ENCODE measurements at places on chromosomes 2 and 18.

- DNase-seq: no peak
These were observed 251.4 kb upstream of the STON1 start for GRCh38 chr2:48278590-48278989.

- no peak for DNase-seq
These were observed 60.1 kb upstream of the RBBP8 start for GRCh38 chr18:22872900-22873537.

GRCh38 chr2:33370636-33371265, 105.7 kb upstream of the RASGRP3 start:
- no peak for DNase-seq

DNA sequence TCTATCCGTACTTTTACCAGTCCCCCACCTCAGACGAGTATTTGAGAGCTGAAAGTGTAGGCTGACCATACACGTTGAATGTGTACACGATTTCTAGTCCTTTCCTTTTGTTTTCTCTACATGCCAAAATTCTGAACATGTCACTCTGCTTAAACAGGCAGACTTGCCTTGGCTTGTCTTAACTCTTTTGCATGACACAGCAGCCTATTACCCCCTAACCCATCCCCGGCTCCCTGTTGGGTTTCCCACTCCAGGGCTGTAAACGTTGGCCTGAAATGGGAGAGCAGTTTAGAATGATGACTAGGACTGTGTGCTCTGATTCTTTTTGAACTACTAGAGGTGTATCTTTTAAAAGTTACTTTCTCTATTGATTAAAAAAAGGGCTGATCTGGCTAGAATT, 19.1 kb downstream of the MTCL1 start:
- DNase-seq: no peak

GRCh38 chr2:35933031-35933430, 422.5 kb upstream of the CRIM1 start:
- DNase-seq: no peak

DNA sequence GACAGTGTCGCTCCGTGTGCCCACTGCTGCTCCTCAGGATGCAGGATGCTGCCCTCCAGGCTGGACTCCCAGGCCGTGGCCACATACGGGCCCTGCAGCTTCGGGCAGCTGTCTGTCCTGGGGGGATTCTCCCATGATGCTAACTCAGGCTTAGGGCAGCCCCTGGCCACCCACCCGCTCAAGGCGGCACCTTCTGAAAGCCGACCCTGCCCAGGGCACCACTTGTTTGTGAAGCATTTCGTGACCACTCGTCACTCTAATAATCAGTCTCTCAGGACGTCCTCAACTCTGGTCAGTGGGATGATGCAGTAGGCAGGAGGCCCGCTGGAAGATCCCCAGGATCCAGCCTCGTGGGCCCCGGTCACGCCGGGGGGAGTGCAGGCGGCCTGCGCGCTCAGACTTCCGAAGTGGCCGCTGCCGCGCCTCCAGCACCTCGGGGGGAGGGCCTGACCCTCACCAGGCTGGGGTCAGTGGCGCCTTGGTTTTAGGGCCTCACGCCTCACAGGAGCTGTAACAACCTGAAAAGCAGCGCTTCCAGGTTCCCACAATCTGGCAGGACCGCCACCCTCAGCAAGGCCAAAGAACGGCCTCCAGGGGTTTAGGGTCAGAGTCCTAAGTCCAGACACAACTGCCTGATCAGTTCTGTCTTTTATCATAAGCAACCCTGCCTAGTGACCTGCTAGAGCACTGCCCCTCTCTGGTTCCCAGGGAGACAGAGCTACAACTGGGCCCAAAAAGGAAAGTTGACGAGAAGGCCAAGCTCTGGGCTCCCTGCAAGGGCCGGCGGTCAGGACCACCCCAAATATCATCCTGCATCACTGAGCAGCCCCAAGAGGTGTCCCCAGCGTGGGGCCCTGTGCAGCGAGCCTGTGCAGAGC, 53.0 kb downstream of the EIPR1 start:
- no peak for DNase-seq

DNA sequence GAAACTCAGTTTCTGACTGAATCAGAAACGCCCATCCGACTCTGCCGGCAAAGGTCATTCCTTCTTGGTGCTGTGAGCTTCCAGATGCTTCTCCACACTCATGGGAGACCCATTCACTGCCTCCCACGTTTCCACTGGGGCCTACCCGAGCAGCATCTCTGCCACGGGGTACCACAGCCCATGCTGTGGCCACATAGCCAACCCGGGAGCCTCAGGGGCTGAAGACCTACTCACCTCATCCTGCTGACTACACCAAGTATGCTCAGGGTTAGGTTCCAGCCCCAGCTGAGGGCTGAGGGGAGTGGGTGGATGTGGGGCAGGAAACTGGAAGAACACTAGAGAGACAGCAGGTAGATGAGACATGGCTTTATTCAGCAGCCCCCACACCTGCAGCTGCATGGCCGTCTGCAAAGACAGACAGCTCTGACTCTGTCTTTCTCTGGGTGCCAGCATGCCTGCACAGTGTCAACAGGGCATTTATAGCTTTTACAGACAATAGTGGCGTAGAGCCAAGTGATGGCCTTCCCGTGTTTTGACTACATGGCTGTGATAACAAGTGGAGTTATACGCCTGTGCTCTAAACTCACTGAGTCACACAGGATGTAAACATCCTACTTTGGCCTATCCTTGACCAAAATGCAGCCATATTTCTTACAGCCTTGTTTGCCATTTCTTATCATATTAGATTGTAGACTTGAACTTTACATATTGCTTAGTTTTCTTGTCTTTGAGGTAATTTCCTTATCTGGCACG, 16.5 kb upstream of the KLHL23 start:
- DNase-seq: no peak

GRCh38 chr2:1991706-1992245, 247.5 kb upstream of the PXDN start:
- no peak for DNase-seq

- DNase-seq: no peak
These were observed 49.6 kb downstream of the LINC00305 start for GRCh38 chr18:64099244-64099643.

DNA sequence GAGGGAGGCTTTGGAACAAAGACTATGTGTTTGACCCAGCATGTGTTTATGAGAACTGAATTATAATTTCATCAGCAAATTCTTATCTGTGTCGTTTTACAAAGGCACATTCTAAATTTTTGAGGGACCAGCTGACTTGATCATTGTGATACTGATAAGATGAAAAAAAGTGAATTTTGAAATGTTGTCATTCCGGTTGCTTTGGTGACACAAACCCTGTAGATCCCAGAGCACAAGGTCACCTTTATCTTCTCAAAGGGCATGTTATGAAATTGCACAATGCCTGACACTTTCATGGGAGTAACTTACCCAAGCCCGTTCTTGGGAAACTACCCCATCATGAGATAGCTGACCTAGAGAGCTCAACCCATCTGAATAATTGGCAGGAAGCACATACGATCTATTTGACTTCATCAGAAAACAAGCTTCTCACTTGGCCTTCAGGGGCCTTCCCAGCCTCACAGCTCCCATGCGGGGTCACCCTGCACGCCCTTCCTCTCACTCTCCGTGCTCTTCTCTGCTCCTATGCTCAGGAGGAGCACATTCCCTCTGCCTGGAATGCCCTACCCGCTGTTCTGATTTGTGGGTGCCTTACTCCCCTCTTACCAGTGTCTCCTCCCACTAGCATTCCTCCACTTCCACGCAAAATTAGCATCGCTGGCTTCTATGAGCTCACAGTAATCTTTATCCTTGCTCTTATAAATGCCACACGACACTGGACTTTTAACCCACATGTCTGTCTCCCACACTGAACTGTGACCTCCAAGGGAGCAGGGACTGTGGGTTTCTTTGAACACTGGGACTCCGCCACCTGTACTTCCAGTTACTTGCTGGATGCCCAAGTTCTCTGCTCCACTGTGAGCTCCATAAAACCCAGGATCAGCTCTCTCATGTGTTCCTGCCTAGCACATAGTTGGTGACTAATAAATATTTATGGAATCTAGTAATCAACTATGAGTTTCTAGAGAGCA, 555.8 kb upstream of the ID2 start:
- no peak for DNase-seq

DNA sequence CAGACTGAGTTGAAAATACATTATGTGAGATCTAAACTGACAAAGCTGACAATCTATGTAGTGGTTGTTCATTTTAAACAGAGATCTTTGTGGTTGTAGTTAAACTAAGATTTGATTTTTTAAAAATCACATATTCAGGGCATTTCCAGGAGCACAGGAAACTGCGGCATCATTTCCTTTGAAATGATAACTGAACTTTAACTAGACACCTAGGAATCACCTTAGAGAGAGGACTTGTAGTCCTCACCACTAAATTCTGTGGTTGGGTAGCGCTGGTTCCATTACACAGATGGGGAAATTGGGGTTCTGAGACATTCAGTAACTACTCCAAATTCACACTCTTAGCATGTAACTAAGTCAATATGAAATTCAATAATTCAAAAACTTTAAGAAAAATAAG, 96.0 kb upstream of the TRIB2 start:
- DNase-seq: no peak

DNA sequence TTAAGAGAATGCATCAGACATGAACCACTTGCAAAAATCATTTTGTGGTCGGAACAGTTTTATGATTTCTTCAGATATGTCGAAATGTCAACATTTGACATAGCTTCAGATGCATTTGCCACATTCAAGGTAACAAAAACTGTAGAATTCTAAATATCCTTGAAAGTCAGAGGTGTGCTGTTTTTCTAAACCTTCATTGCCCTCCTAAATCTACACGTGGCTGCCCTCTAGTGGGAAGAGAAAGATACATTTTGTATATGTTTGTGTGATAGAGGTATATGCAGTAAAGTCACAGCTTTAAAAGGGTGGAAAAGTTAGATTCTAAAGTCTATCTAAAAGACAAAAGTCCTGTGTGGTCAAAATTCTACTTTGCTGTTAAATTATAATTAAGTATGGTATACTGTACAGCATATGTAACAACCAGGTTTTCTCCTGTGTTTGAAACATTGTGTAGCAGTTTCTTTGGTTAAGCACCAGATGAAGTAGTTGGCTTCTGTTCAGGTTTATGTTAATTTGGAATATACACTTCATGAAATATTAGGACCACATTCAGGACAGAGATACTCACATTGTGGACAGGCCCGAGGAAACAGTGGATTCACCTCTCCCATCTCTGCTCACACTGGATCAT, 65.9 kb upstream of the ITM2C start:
- DNase-seq: no peak

- DNase-seq: no peak
These were observed 940 bp downstream of the XRCC5 start for GRCh38 chr2:216109962-216110614.

GRCh38 chr2:108612153-108612513, 77.9 kb downstream of the LIMS1 start:
- no peak for DNase-seq

DNA sequence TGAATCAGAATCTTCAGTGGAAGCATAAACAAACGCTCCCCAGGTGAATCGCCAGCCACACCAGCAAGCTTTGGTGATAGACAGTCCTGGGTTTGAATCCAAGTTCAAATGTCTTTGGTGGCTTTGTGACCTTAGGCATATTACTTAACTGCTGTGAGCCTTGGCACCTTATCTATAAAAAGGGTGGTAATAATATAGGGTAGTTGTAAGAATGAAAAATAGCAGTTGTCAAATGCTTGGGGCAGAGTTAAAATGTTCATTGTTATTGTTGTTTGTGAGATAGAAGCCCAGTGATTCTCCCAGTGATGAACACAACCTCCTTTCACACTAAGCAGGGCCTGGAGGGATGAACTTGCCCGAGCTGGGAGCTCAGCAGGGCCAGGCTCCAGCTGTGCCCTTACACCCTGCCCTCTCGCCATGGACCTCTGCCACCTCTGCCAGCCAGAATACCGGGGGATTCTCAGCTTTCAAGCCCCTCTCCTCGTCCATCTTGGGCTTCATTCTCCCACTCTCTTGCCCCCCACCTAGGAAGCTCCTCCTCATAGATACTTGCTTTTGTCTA, 6.1 kb upstream of the TMBIM1 start:
- no peak for DNase-seq

DNA sequence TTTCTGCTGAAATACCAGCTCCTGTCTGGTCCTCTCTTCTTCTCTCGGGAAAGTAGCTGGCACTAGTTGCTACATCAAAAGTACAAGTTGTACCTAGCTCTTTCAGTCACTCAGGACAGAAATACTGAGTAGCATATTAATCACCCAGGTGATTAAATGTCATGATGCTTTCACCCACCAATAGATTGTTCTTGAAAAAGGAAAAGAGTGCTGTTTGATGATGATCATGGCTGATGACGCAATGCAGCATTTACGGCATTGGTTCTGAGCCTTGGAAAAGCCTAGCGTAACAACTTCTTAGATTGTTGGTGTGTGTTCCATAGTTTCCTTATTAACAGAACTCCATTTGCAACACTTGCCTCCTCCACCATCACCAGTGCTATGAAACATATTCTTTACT, 190.7 kb downstream of the CDH7 start:
- DNase-seq: no peak

GRCh38 chr2:235613649-235614048, 119.8 kb downstream of the AGAP1 start:
- DNase-seq: no peak

GRCh38 chr2:134207589-134208209, 46.2 kb upstream of the MGAT5 start:
- DNase-seq: no peak

DNA sequence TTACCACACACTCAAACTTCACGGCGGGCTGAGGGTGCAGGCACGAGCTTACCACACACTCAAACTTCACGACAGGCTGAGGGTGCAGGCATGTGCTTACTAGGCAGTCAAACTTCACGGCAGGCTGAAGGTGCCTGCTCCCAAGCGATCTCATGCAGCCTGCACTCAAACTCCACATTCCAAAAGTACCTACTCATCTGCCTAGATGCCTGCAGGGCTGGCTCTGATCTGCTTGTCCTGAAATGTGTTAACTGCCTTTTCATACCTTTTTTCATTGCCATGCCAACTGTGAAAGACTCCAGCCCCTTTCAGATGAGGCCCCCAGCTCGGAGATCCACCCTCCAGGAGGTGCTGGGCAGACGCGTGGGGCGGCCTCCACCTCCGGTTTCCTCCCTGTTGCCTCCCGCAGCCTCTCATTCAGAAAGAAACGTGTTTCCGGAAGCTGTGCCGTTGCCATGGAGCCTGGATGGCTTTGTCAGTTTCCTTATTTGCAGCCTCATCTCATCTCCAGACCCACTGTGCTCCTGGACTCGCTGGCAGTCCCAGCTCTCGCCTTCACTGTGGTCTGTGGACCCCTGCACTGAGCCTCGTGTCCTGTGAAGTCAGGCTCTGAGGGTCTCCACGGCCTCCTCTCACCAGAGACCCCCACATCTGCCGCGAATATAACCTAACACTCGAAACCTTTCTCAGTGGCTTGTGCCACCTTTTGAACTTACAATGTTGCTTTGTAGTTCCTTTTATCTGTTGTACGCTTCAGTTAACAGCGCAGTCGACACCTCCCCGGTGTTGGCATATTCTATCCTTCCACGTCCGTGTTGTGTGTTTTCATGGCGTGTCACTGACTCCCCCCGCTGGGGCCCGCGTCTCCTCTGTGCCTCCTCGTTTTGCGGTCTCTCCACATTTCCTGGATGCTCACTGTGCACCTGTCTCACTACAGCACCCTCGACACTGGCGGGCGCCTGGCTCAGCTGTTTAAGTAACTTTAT, 106.1 kb upstream of the ALKAL2 start:
- DNase-seq: no peak

GRCh38 chr2:238440767-238441166, 14.0 kb downstream of the ASB1 start:
- DNase-seq: no peak

Data from ovary (tissue), 10 donors.